ENCODE measurements at places on chromosomes 16 and 17.
A peak's percentile ranks its signal among the peaks of the same experiment; 100 is the strongest.

DNA sequence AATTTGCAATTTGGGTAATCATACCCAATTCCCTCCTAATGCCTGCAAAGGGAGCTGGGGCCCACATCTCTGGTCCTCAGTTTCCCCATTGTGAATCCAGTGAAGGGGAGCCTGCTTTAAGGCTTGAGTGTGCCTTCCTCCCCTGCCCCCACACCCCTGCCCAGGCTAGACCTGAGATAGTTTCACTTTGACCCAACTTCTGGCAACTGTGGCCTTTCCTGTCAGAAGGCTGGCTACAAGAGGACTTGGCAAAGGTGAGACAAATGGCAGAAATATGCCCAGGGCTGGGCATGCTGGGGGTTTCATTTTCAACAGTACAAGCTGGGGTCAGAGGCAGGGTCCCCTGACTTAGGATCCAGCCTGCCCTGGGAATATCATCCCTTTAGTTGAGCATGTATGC is 10.0 kb downstream of the SOCS1 start:
- no peak for DNase-seq

DNA sequence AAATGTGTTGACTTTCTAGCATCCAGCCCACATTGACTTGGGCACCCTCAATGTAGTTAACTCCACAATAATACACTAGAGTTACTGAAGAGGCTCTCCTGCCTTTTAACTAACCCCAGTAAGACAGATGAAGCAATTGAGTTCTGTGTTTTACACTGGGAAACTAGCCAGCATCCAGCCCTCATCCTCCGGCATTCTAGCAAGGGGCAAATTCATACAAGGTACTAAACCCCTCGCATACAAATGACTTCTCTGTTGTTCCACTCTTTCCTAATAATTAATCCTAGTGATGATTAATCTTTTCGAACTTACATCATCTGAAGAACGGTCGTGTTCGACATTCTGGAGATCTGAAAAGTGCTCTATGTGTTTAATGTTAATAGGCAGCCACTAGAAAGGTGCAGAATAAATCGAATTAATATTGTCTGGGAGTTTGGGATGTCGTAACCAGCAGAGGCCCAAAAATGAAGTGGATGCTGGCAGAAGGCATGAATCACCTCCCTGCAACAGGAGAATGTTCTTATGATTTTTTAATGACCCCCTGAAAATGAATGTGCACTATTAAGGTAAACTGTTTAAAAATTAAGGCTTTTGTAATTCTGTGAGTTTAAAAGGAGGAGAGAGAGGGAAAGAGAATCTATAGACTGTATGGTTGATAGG is 249.4 kb downstream of the SNX29 start:
- no peak for DNase-seq

- DNase-seq: no peak
These were observed 2.8 kb upstream of the ITGB3 start for GRCh38 chr17:47250855-47251254.

GRCh38 chr17:17305281-17305801 is 2.2 kb downstream of the NT5M start:
- DNase-seq: no peak

GRCh38 chr16:74100395-74101326 is 196.0 kb upstream of the PSMD7 start:
- peak; percentile 9 for DNase-seq

DNA sequence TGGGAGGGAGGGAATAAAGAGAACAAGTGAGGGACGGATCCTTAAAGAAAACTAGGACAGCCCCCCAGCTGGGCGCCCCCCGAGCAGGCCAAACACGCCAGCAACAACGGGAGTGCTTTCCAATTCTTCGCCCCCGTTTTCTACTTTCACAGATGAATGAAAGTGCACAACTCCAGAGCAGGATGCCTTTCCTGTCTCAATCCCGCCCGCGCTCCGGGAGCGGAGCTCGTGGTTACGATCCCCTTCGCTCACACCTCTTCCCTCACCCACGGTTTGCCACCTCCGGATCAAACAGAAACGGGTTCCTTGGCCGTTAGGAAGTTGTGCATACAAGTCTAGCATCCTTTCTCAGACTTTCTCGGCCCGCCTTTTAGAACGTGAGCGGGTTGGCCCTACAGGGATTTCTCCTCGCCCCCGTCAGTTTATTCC is 680 bp downstream of the SKA2 start:
- DNase-seq: peak; percentile 34

DNA sequence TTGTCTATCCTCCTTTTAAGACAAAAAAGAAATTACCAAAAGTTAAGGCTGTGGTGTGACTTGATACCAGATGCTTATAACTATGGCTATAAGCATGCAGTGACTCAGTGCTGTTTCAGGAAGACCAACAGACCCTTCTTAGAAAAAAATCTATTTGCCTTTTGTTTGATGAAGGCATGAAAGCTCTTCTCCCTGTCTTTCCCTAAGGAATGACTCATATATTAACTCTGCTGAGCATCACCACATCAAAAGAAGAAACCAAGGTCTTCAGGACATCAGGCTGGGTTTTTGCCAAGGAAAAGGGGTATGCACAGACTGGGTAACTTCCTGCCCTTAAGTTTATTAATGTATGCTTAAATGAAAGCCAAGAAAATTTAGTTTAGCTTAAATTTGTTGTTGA is 47.1 kb downstream of the VMP1 start:
- no peak for DNase-seq

DNA sequence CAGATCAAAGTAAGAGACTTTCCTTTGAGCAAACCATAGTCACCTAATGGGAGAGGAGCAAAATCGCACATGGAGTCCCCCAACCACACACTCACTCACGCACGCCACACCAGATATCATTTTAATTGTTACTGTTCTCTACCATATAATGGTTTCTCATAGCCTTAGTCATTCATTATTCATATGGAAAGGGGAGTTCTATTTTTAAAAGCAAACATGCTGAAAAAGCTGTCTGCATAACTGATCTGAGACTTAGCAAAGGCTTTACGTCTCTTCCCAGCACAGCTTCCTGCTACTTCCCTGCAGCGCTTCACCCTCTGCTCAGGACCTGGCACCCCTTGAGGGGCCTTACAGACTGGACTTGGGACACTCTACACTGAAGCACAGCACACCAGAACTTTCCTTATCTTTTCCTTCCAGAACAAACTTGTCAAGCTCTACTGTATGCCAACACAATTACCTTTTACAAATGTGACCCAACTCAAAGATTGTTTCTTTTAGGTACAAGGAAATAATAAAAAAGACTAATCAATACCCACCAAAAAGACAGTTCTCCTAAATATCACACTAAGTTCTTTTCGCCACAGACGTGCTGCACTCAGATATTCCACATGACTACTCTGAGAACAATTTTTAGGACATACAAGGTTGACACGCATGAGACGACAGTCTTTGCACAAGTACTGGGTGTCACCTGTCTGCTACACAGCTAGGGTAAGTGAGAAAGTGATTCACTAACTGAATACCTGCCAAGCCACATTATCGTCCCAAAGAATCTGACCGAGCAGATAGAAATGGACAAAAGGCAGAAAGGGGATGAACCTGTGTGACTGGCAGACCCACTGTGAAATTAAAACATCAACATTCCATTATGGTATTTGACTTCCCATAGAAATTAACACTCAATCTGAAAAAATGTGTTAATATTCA is 21.5 kb downstream of the SRP68 start:
- no peak for DNase-seq

DNA sequence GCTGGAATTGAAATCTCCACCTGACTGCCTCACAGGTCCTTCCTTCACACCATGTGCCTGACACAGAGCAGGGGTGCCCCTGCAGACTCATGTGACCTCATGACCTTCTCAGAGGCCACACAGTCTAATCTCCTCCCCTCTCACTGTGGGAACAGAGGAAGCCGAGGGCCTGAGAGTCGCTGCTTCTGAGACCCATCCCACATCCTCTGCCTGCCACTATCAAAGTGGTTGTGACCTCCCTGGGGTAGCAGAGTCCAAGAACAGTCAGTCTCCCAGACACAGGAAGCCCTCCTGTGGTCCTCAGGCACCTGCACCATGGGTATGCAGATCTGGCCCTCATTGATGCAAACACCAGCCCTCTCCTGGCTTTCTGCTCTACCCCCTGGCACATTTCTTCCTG is 78.5 kb downstream of the RAB11FIP4 start:
- no peak for DNase-seq

- DNase-seq: no peak
These were observed 15.0 kb downstream of the CENPX start for GRCh38 chr17:82007495-82008257.

- DNase-seq: peak; percentile 26
These were observed at the start of gene CALB2 for GRCh38 chr16:71358464-71358998. CALB2 (plus strand) TSS chr16:71358723; CDS start chr16:71358793, 70 bp downstream.

- no peak for DNase-seq
These were observed 31.9 kb upstream of the MPHOSPH6 start for GRCh38 chr16:82201926-82202325.

- DNase-seq: no peak
These were observed at the start of gene NECAB2 for GRCh38 chr16:83967838-83968305. NECAB2 (plus strand) TSS chr16:83968244; CDS start chr16:83968649, 405 bp downstream.

- DNase-seq: no peak
These were observed 21.1 kb downstream of the CSNK2A2 start for GRCh38 chr16:58176608-58177352.

DNA sequence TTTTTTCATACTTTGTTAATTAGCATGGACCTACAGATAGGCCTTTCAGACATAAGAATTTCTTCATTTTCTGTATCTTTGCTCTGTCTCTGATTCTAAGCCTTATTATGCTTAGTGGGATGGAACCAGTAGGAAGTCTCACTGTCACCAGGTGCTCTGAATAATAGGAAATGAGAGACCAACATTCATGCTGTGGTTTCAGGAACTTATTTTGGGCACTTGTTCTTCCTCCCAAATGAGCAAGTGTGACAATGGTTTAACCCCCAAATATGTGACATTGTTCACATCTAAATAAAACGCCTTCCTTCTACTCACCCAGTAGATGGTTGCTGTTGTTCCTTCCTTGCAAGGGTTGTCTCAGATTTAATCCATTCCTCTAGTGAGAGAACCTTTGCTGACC is 100.2 kb downstream of the SYCE1L start:
- no peak for DNase-seq

GRCh38 chr16:2198283-2198682 is 1.9 kb upstream of the CASKIN1 start:
- DNase-seq: no peak

DNA sequence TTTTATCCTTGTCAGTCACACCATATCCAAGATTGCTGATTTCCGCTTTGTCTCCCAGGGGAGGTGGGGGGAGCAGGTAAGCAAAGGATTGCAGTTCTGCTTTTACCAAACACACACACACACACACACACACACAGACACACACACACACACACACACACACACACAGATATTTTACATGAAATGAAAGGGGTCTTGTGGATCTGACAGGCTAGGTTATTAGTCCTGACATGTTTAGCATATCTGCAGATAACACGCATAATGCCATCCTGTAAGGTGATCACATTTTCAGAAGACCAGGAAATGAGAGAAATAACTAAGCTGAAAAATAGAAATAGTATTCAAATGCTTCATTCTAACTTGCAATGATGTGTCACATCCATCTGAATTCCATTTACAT is 1113.3 kb downstream of the CDH8 start:
- no peak for DNase-seq

GRCh38 chr17:46874906-46875305 is 23.5 kb downstream of the WNT9B start:
- DNase-seq: no peak

GRCh38 chr16:27719106-27719445 is 169.1 kb downstream of the KATNIP start:
- DNase-seq: no peak

GRCh38 chr17:82107341-82107860 is 9.4 kb upstream of the FASN start:
- no peak for DNase-seq

GRCh38 chr17:51590071-51590656 is 329.8 kb downstream of the UTP18 start:
- DNase-seq: no peak

DNA sequence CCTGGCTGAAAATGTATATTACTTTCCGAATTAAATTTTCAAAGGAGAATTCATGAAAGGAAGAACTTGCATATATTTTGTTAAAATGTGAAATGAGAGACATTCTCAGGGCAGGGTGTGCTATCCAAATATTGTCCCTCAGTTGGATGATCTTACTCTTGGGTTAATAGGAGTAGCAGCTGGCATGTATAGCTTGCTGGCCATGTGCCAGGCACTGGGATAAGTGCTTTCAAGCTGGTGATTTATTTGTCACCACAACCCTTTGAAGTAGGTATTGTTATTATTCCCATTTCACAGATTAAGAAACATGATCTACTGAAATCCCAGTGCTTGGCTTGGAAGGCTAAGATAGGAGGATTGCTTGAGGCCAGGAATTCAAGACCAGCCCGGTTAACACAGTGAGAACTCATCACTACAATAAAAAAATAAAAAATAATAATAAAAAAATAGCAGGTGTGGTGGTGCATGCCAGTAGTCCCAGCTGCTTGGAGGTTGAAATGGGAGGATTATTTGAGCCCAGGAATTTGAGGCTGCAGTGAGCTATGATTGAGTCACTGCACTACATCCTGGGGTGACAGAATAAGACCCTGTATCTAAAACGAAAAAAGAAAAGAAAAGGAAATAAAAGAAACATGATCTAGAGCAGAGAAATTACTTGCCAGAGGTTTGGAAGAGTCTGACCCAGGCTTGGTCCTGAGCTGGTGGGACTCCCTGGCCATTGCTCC is 11.6 kb upstream of the MPHOSPH6 start:
- peak; percentile 72 for DNase-seq

All from NCI-H748 treated with DMSO at 0.1 percent for 48 hours (cell line).